ENCODE measurements at places on chromosomes 11 and 22.

DNA sequence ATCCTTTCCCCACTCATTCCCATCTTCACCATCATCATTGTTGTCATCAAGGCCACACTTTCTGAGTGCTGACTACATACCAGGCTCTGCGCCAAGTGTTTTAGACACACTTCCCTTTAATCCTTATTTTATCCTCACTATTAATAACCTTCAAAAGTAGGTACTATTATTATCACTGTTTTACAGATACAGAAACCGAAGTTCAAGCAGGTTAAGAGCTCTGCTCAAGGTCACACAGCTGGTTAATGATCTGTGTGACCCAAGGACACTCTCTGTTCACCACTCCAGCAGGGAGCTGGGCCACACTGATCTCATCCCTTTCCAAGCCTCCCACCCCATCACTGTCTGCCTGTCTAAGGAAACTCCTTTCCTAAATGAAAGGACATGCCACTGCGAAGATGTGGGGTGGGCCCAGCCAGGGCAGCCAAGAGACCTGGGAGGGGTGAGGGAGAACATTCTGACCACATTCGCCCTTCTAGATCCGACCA, 17.2 kb upstream of the TSKU start:
- no peak for DNase-seq

GRCh38 chr11:31337806-31338205, 31.7 kb downstream of the DCDC1 start:
- no peak for DNase-seq

- no peak for DNase-seq
Observed at GRCh38 chr22:44603767-44604166, 98.2 kb upstream of the PRR5 start.

GRCh38 chr11:114397349-114397982, 2.8 kb downstream of the C11orf71 start:
- DNase-seq = no peak

- no peak for DNase-seq
Observed at GRCh38 chr11:79667380-79667779, 226.6 kb upstream of the TENM4 start.

- no peak for DNase-seq
Observed at GRCh38 chr11:117457031-117457785, 129.6 kb downstream of the CEP164 start.

GRCh38 chr22:49334449-49334789, 493.3 kb downstream of the BRD1 start:
- no peak for DNase-seq

- DNase-seq = no peak
Observed at GRCh38 chr22:35883031-35883620, 145.5 kb downstream of the RBFOX2 start.

DNA sequence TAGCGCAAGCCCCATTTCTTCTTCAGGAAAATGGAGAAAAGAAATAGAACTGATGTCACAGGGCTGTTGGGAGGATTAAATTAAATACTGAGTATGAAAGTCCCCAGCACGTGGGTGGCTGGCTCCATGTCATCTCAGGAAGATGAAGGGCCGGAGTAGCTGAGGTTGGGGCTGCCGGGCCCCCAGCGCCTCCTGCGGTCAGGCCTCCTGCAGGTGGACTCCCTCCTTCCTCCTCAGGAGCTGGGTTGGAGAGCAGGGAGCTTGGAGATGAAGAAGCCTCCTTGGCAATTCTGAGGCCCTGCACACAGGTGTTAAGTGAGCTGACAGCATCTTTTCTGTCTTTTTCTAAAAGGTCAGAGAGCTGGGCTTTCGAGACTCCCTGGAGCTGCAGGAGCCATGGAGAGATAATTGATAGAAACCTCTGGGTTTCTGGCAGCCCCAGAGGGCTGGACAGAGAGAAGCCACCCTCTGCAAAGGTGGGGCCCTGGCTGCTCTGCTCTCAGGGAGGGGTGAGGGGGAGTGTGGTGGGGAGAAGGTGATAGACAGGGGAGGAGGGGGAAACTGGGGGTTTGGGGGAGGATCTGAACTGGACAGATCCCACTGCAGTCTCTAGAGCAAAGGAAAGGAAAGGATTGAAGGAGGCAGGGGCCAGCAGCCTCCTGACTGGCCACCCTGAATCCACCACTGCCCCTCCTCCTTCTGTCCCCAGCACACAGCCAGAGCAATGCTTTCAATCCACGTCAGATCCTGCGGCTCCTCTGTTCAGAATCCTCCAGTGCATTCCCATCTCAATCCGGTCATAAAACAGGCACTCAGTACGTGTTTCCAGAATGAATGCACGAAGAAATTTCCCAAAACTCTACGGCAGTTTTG, 210.8 kb downstream of the CEP164 start:
- DNase-seq = no peak

DNA sequence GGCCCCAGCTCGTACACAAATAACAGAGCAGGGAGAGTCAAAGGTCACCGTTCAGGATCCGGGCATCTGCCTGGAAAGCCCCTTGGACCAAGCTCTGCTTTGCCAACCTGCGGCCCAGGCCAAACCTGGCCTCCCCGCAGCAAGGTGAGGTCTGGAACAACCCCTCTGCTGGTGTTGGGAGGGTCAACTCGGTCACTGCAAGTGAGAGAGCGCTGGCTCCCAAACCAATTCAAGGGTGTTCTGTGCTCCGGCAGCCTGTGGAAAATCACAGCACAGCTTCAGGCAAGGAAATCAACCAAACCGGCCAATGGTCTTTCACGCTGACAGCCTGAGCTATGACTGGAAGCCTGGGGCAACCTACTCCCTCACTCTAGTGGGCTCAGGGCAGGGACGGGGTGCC, 63.4 kb downstream of the MYH9 start:
- DNase-seq = no peak

DNA sequence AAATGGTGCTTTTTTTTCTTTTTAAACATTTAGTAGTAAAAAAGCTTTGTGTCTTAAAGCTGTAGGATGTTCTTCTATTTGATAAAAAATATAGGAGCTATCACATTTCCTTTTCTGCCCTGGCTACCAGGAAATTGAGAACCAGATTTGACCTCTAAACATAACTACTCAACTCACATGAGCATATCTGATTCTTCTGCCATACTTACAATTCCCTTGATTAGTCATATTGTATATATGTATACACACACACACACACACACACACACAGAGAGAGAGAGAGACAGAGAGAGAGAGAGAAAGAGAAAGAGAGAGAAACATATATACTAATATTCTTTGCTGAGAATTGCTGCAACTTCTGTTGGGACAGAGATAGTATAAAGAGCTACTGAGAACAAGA, 23.0 kb upstream of the GDPD4 start:
- DNase-seq = no peak

- DNase-seq = no peak
Observed at GRCh38 chr11:65586676-65587075, 8.9 kb downstream of the KCNK7 start.

DNA sequence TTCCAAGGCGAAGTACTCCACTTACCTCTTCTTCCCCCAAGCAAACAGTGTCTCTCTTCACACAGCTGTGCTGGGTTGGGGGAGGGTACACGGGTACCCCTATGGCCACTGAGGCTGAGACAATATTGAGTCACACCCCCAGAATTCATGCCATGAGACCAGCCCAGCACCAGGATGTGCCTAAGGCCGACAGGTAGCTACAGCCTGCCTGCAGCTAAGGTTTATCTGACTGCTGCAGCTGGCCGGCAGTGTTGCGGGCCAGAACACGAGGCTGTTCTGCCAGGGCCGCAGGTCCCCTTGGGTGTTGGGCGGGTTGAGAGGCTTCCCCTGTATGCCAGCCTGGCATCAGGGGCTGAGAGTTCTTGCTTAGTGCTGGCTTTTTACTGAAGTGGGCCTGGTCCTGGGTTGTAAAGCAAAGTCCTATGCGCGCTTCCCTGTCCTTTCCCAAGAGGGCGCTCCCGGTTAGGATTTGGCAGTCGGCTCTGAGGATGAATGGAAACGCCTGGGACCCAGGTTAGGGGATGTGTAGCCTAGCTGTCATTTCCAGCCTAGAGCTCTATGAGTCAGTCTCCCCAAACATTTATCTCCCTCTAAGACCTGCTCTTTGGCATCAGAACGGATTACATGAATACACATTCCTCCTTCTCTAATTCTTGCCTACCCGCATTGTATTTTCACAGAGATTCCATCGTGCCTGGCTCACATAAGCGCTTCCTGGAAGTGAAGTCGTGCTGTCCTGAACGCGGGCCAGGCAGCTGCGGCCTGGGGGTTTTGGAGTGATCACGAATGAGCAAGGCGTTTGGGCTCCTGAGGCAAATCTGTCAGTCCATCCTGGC, 7.1 kb downstream of the USP18 start:
- DNase-seq = peak; percentile 51
